ENCODE measurements at places on chromosomes 2 and 18. TPM values are rescaled to one million over a fixed set of nuclear protein-coding genes. Genes with fewer than 3 reads are reported as not detected.

- H3K36me3 ChIP-seq: no peaks in the 10 kb centered on the region
- no peak for DNase-seq
- H3K4me3 ChIP-seq: no peak overlapping the region
- no peaks in the 10 kb centered on the region for H3K27me3 ChIP-seq
- peaks cover 13% of the 10 kb centered on the region for H3K4me1 ChIP-seq
These were observed 12.5 kb downstream of the SPATS2L start for GRCh38 chr2:200318940-200319435.

- no peaks in the 10 kb centered on the region for H3K36me3 ChIP-seq
- no peak overlapping the region for H3K4me3 ChIP-seq
- H3K27me3 ChIP-seq: no peaks in the 10 kb centered on the region
- no peak overlapping the region for H3K27ac ChIP-seq
- no peak for DNase-seq
These were observed 32.1 kb upstream of the DYNAP start for GRCh38 chr18:54558609-54559585.

DNA sequence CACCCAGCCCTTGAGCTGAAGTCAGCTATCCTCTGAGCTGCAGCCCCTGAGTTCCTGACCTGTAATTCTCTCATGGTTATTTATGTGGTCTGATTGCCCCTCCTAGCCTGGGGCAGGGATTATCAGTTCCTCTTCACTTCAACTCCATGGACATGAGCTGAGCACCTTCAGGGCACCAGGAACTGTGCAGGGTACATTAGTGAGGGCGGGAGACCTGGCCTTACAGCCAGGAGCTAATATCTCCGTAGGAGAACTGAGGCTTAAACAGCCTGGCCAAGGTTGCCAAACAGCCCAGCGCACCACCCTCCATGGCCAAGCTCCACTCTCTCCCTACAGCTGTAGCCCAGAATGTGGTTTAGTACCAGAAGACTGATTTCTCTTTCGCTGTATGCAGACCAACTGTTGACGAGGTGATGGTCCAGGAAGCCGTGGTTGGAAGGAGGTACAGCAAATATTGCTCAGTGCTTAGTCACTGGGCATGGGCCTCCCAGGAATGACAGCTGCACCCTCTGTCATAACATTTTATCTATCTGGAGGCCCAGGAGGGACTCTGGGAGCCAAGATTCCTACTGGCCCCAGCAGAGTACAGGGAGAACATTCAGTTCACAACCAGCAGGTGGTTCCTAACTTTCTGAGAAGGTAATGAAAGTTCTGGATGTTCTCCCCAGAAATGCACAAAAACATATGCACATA lies 228.7 kb upstream of the SIX2 start:
- no peak overlapping the region for H3K4me3 ChIP-seq
- no peak for DNase-seq
- H3K27ac ChIP-seq: no peak overlapping the region
- H3K36me3 ChIP-seq: no peaks in the 10 kb centered on the region
- H3K27me3 ChIP-seq: no peaks in the 10 kb centered on the region
- no peaks in the 10 kb centered on the region for H3K4me1 ChIP-seq

DNA sequence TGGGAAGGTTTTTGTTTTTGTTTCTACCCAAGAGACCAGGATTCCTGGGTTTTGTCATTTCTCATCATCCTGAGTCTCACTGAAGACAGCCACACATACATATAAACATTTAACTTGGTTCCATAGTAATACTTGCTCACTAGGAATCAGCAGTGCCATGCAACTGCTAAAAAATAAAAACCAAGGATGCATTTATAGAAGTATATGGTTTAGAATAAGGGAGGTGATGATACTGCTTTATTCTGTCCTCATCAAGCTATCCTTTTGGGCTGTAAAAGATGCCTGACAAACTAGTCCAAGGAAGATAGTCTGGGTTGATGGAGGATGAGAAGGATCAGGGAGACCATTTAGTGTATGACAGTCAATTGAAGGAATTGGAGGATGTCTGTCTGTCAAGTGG lies 740 bp downstream of the SPATA3 start:
- H3K4me1 ChIP-seq: no peaks in the 10 kb centered on the region
- no peak for DNase-seq

- no peak overlapping the region for H3K4me3 ChIP-seq
- no peaks in the 10 kb centered on the region for H3K4me1 ChIP-seq
These were observed 668.7 kb downstream of the SLC4A3 start for GRCh38 chr2:220296174-220296573.

GRCh38 chr2:193695367-193695766 lies 1500.6 kb upstream of the TMEFF2 start:
- no peak overlapping the region for H3K4me3 ChIP-seq
- no peak for DNase-seq
- H3K4me1 ChIP-seq: no peaks in the 10 kb centered on the region
- no peaks in the 10 kb centered on the region for H3K27me3 ChIP-seq
- no peak overlapping the region for H3K27ac ChIP-seq

- H3K4me1 ChIP-seq: no peaks in the 10 kb centered on the region
- H3K27me3 ChIP-seq: no peaks in the 10 kb centered on the region
- DNase-seq: peak; percentile 85
These were observed 455 bp upstream of the AGAP1 start for GRCh38 chr2:235493402-235493774.

DNA sequence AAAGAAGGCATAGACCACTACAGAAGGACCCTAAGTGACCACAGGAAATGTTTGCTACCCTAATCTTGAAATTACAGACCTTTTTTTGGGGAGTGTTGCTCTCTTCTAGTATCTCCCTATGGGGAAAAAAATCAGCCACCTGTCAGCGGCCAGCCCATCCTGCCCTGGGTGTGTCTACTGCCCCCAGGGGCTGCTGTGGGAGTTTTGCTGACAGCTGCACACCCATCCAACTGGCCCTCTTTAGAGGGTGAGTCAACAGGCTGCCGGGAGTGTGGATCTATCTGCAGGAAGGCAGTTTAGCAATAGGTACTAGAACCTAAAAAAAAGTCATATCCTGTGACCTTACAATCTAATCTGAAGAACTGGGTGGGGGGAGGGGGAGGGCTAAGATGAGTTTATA lies 796 bp upstream of the DYSF start:
- DNase-seq: no peak
- H3K36me3 ChIP-seq: no peaks in the 10 kb centered on the region
- H3K4me1 ChIP-seq: peaks cover 67% of the 10 kb centered on the region
- H3K27me3 ChIP-seq: no peaks in the 10 kb centered on the region
- peak overlapping the region; percentile 82 for H3K27ac ChIP-seq
- H3K4me3 ChIP-seq: no peak overlapping the region

DNA sequence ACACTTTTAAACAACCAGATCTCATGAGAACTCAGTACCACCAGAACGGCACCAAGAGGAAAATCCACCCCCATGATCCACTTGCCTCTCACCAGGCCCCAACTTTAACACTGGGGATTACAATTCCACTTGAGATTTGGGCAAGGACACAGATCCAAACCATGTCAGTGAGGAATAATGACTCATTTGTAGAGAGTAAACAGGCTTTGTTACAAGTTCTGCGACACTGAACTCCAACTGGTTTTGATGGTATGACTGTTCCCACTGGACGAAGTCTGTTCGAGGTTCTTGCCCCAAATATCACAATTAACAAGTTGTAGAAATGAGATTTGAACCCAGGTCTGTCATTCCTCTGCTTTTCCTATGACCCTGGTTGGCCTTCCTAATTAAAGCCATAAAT lies 718.1 kb upstream of the ID2 start:
- no peaks in the 10 kb centered on the region for H3K4me1 ChIP-seq
- DNase-seq: no peak
- H3K36me3 ChIP-seq: no peaks in the 10 kb centered on the region
- H3K27me3 ChIP-seq: no peaks in the 10 kb centered on the region
- H3K4me3 ChIP-seq: no peak overlapping the region

DNA sequence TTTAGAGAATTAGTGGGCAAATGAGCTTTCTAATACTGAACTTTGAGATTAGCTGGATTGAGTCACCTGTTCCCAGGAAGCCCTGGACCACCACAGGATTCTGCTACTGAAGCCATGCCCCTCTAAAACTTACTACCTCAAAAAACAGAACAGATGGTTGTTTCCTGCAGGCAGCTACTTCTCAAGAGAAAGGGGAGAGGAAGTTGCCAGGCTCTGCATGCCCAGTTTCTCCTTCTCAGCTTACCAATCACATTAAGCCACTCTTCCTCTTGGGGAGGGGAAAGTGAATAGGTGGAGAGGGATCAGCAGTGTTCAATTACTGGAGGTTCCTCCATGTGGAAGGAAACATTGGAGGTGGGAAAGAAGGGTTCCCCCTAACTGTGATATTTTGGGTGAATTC lies 24.9 kb upstream of the C1GALT1C1L start:
- H3K27me3 ChIP-seq: no peaks in the 10 kb centered on the region
- H3K4me3 ChIP-seq: no peak overlapping the region
- H3K27ac ChIP-seq: no peak overlapping the region
- H3K4me1 ChIP-seq: no peaks in the 10 kb centered on the region
- peaks cover 24% of the 10 kb centered on the region for H3K36me3 ChIP-seq

GRCh38 chr2:47720036-47720435 lies 62.9 kb upstream of the MSH6 start:
- H3K36me3 ChIP-seq: no peaks in the 10 kb centered on the region
- no peaks in the 10 kb centered on the region for H3K4me1 ChIP-seq
- no peak for DNase-seq
- no peak overlapping the region for H3K27ac ChIP-seq
- no peaks in the 10 kb centered on the region for H3K27me3 ChIP-seq

DNA sequence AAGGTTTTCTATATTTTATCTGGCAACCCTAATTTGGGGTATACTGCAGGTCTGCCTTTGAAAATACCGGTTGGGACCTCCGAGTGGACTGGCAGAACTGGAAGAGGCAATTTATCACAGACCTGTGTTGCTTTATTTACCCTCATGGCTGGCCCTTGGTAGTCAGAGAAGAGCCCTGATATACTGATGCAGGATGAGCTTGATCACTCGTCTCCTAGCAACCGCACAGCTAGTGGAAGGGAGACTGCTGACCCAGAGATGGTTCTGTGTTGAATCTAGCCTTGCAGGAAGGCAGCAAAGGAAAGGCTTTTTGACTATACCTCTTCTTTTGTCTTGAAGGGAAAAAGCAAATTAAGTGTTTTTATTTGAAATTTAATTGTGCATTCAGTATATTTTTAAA lies 154.7 kb downstream of the EML6 start:
- no peak overlapping the region for H3K27ac ChIP-seq
- H3K4me3 ChIP-seq: no peak overlapping the region
- H3K36me3 ChIP-seq: no peaks in the 10 kb centered on the region
- H3K4me1 ChIP-seq: no peaks in the 10 kb centered on the region
- DNase-seq: no peak
- no peaks in the 10 kb centered on the region for H3K27me3 ChIP-seq

GRCh38 chr2:54891909-54892308 lies 158.3 kb downstream of the RTN4 start:
- no peak overlapping the region for H3K4me3 ChIP-seq
- H3K4me1 ChIP-seq: no peaks in the 10 kb centered on the region
- no peak overlapping the region for H3K27ac ChIP-seq
- H3K36me3 ChIP-seq: no peaks in the 10 kb centered on the region
- no peak for DNase-seq

GRCh38 chr2:104092886-104093285 lies 761.0 kb upstream of the POU3F3 start:
- H3K4me1 ChIP-seq: no peaks in the 10 kb centered on the region
- H3K4me3 ChIP-seq: no peak overlapping the region
- no peaks in the 10 kb centered on the region for H3K36me3 ChIP-seq

DNA sequence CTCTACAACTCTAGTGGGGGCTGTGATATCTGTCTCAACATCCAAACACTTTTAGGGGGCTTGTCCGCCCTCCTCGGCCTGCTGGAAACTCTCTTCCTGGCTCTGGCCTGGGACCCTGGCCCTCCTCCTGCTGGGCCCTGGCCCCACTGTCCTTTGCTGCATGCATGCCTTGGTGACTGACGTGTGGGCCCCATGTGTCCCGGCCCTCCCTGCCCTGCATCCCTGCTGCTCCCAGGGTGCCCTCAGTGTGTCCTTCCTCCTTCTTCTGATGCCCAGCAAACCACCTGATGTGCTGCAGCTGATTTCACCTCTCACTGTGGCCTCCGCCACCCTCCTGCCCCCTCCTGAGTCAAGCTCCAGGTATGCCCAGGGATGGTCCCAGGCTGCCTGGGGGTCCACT lies 101.7 kb downstream of the SEPTIN10 start:
- no peaks in the 10 kb centered on the region for H3K4me1 ChIP-seq
- H3K27me3 ChIP-seq: no peaks in the 10 kb centered on the region
- H3K36me3 ChIP-seq: no peaks in the 10 kb centered on the region
- no peak overlapping the region for H3K4me3 ChIP-seq

- H3K27ac ChIP-seq: no peak overlapping the region
- no peaks in the 10 kb centered on the region for H3K36me3 ChIP-seq
- no peak for DNase-seq
- H3K4me1 ChIP-seq: no peaks in the 10 kb centered on the region
- H3K27me3 ChIP-seq: no peaks in the 10 kb centered on the region
- H3K4me3 ChIP-seq: no peak overlapping the region
These were observed 561.0 kb downstream of the ARHGAP15 start for GRCh38 chr2:143690235-143690634.

GRCh38 chr2:101401326-101401665 lies 14.0 kb upstream of the CREG2 start:
- no peak overlapping the region for H3K27ac ChIP-seq
- no peaks in the 10 kb centered on the region for H3K4me1 ChIP-seq
- no peaks in the 10 kb centered on the region for H3K36me3 ChIP-seq
- H3K27me3 ChIP-seq: no peaks in the 10 kb centered on the region
- no peak overlapping the region for H3K4me3 ChIP-seq

DNA sequence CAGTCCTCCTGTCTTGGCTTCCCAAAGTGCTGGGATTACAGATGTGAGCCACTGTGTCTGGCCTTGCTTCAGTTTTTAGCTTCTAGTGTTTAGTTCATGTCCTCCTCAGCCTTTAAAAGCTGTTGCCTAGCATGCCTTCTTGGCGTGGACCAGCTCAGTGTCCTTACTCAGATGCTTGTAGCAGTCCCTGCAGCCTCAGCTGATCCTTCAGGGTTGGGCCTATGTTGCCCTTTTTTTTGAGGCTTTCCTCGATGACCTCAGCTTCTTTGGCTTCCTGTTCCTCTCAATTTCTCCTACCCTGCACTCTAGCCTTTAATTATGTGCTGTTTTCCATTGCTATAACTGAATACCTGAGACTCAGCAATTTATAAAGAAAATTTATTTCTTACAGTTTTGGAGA lies 57.7 kb downstream of the TANC1 start:
- H3K27me3 ChIP-seq: no peaks in the 10 kb centered on the region
- DNase-seq: no peak
- no peak overlapping the region for H3K27ac ChIP-seq

- peaks cover 28% of the 10 kb centered on the region for H3K27me3 ChIP-seq
- peak overlapping the region; percentile 81 for H3K27ac ChIP-seq
- no peak overlapping the region for H3K4me3 ChIP-seq
- H3K4me1 ChIP-seq: peaks cover 36% of the 10 kb centered on the region
- no peaks in the 10 kb centered on the region for H3K36me3 ChIP-seq
- DNase-seq: no peak
These were observed 771 bp upstream of the IGFBP2 start for GRCh38 chr2:216632346-216632951.

CCDC121 gene
- polyA plus RNA-seq: 1.7 TPM

LYPD6B gene
- polyA plus RNA-seq: 1.8 TPM

GPAT2 gene
- 0.23 TPM for polyA plus RNA-seq

TSGA10 gene
- polyA plus RNA-seq: 2.5 TPM

ATF2 gene
- 17.3 TPM for polyA plus RNA-seq

SPAG16 gene
- 13.1 TPM for polyA plus RNA-seq

ATP6V1C2 gene
- polyA plus RNA-seq: under 0.01 TPM

SKOR2 gene
- polyA plus RNA-seq: not detected

TMEM150A gene
- 11.6 TPM for polyA plus RNA-seq

KATNAL2 gene
- polyA plus RNA-seq: 2.5 TPM

SAG gene
- not detected for polyA plus RNA-seq

DNAJC5G gene
- polyA plus RNA-seq: not detected

ANAPC1 gene
- 8.4 TPM for polyA plus RNA-seq

NEB gene
- not detected for polyA plus RNA-seq

PRKCE gene
- 7.7 TPM for polyA plus RNA-seq

SRD5A2 gene
- not detected for polyA plus RNA-seq

IKZF2 gene
- polyA plus RNA-seq: 2.7 TPM
